ENCODE measurements at places on chromosomes 3 and 15. TPM values are rescaled to one million over a fixed set of nuclear protein-coding genes. Genes with fewer than 3 reads are reported as not detected.

PRKAR2A gene
- 37.2 TPM for polyA plus RNA-seq

LXN gene
- polyA plus RNA-seq, result 17.8 TPM

CDCP1 gene
- 0.34 TPM for polyA plus RNA-seq

WDR82 gene
- polyA plus RNA-seq, result 86.0 TPM

CRYGS gene
- polyA plus RNA-seq, result 3.5 TPM

SV2B gene
- polyA plus RNA-seq, result 3.9 TPM

MUC20 gene
- polyA plus RNA-seq, result 6.6 TPM

SEMA6D gene
- polyA plus RNA-seq, result 56.4 TPM

TFG gene
- polyA plus RNA-seq, result 83.2 TPM

FGF7 gene
- polyA plus RNA-seq, result 24.1 TPM

GPR149 gene
- polyA plus RNA-seq, result 0.14 TPM

DPPA2 gene
- polyA plus RNA-seq, result not detected

RPL14 gene
- polyA plus RNA-seq, result 2,744 TPM

MRAS gene
- 75.7 TPM for polyA plus RNA-seq

ISLR2 gene
- polyA plus RNA-seq, result 4.2 TPM

MAGI1 gene
- 14.9 TPM for polyA plus RNA-seq

DTX3L gene
- polyA plus RNA-seq, result 8.6 TPM

SERINC4 gene
- polyA plus RNA-seq, result 0.90 TPM

DGKG gene
- 0.89 TPM for polyA plus RNA-seq

KCNMB2 gene
- 9.0 TPM for polyA plus RNA-seq

UPK1B gene
- polyA plus RNA-seq, result not detected

ARL13B gene
- polyA plus RNA-seq, result 6.2 TPM

POMGNT2 gene
- 22.9 TPM for polyA plus RNA-seq

SYNPR gene
- polyA plus RNA-seq, result not detected

Measured in hindlimb muscle (tissue), 1 donor.